8988T (cell line): ENCODE measurements at places on chromosomes 2 and 18.

DNA sequence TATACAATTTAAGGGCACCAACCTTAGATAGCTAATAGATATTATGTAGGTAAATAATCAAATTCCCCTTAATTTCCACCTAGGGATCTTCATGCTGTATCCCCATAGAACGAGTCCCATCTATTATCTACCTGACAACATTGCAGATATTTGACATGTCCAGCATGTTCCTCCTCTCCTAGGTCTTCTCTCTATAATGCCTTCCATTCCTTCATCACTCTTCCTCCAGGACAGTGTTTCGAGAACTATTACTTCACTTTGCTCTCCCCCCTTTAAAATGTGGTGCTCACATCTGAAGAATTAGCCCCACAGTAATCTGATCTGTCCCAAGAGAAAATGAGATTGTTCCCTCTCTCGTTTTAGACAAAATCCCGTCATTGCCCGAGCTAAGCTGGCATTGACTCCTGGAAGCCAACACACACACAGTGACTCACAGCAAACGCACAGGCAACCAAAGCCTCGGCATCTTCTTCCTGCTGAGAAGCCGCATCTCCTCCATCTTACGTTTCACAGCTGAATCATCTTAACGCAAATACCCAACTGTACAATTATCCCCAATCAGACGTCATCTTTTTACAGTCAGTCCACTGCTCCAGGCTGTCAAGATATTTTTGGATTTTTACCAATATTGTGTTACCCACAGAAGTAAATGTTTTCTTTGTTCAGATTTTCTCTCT, 162.9 kb upstream of the AGAP1 start:
- peak; percentile 38 for DNase-seq

DNA sequence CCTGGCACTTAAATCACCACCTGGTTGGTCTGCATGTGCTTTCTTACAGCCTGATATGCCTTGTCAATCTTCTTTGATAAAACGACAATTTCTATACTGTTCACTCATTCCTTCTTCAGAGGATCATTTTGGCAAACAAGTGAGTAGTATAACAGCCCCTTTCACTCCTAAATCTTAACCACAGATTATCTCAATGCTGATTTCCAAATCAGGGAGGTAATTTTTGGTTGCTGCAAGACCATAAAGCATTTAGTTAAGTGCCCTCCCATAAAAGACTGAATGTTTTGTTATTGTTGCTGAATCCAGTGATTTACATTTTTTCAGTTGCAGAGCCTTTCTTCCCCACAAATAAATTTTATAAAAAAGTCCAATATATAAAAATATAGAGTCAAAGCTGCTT, 129.2 kb upstream of the CYP26B1 start:
- no peak for DNase-seq

GRCh38 chr2:196171946-196172345, 568 bp upstream of the STK17B start:
- no peak for DNase-seq

DNA sequence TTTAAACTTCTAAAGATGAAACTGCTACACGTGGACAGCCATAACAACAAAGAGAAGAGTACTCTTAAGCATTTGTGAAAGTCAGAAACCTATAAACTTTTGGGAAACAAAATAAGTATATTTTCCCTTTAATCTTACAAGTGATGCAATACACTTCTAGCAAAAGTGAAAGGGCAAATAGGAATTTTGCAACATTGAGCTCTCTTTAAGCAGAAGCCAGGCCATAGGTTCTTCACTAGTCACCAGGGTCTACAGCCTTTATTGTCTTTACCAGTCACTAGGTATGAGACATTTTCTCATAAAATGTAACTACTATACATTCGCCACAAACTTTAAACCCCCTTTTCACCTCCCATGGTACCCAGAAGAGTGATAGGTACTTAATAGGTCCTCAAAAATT, 37.5 kb downstream of the SCN1A start:
- no peak for DNase-seq

- no peak for DNase-seq
These were observed 40.0 kb upstream of the FOSL2 start for GRCh38 chr2:28352610-28353195.

- no peak for DNase-seq
These were observed 311.9 kb downstream of the CCDC178 start for GRCh38 chr18:33128581-33128980.

DNA sequence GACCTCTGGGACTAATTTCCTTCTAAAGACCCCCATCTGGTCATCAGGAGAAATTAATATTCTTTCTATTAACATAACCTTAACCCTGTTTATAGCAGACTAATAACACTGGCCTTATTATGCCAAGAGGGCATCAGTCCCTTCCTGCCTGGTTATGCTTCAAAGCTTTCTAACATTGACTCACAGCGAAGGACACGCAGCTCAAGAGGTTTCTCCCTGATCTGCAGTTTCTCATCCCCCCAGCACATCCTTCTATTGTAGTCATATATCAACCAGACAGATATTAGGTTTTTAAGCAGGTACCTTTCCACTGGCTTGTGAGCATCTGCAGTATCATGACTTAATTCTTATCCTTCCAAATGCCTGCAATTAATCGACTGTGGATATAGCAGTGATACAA, 100.0 kb upstream of the CXCR4 start:
- DNase-seq: no peak
